NCI-H226 (cell line): ENCODE measurements at places on chromosomes 1 and 21.

GRCh38 chr1:7454052-7454815 is 316.9 kb upstream of the VAMP3 start:
- DNase-seq = no peak

DNA sequence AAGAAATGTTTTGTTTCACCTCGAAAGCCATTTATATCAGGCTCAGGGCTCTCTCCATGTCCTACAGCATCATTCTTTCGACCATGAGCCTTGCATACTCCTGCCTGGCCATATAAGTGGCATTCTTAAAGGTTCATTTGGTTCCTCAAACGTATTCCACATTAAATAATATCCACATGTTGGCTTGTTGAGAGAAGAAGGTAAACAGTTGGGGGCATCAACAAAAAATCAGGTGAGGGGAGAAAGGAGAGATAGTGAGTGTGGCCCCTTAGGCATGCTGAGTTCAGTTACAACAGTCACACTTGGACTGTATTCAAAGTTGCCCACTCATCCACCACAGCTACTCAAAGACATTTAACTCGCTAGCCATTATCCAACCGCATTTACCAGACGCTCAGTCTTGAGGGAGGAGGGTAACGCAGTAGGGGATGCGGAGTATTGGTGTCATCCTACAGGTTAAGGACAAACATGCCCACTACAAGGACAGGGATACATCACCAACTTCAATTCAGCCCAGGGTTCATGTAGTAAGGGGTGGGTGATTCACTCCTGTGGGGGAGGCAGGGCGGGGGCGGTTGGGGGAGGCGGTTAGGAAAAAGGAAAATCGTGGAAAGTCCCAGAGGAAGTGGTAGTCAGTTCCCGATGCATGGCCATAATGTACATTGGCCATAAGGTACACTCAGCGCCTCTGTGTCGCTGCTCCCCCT is 1.4 kb downstream of the ZNF697 start:
- no peak for DNase-seq

DNA sequence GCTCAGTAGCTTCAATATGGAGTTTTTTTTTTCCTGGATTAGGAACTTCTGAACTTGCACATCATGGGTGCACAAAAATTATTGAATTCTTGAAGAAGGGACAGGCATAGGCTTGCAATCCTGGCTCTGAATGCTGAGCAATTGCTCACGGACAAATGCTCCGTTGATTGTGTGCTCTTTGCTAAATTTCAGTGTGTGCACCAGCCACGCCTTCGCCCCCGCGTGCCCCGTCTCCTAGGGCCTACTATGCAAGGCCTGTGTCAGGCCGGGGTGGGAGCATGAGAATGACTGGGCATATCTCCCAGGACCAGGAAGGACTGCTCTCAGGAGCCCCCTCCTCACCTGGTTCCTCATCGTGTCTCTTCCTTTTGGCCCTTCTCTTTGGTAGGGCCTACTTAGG is 17.4 kb downstream of the IL6R start:
- DNase-seq = no peak

DNA sequence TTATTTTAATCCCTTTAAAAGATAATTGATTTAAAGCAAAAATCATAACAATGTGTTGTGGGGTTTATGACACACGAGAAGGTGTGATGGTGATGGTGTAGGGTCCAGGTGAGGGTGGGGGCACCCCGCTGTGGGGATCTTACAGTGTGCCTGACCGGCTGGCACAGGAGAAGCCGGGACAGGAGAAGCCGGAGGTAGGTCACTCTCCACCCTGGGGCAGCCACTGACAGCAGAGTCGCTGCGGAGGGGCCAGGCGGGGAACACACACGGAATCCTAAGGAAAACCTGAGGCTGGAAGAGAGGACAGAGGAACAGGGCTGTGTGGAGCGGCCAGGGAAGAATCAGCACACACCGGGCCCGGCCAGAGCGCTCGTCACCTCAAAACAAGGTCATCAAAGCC is 4.3 kb upstream of the LRRC3 start:
- DNase-seq = no peak

GRCh38 chr1:67571901-67572593 is 113.0 kb upstream of the GADD45A start:
- DNase-seq = peak; percentile 55

- DNase-seq = no peak
Observed at GRCh38 chr1:69196071-69196470, 371.7 kb upstream of the LRRC7 start.

GRCh38 chr1:161001525-161001924 is 19.4 kb downstream of the F11R start:
- DNase-seq = no peak

DNA sequence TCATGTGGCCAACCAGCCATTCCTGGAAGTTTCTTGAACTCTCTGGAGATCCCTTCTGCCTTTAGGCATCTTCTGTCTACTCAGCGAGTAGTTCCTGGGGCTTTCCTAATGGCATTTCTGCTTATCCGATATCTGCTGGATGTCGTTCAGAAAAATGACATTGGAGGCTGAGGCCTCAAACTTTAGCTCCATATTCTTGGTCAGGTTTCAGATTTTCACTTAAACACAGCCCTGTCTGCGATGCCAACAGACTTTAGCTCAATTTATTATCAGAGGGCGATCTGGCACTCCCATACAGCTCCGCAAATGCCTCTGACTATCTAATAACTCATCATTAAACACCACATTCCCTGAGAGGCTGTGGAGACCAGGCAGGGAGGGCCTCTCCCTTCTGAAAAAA is 46.3 kb upstream of the ETS2 start:
- DNase-seq = peak; percentile 29
